ENCODE measurements at places on chromosomes 13 and 19.

DNA sequence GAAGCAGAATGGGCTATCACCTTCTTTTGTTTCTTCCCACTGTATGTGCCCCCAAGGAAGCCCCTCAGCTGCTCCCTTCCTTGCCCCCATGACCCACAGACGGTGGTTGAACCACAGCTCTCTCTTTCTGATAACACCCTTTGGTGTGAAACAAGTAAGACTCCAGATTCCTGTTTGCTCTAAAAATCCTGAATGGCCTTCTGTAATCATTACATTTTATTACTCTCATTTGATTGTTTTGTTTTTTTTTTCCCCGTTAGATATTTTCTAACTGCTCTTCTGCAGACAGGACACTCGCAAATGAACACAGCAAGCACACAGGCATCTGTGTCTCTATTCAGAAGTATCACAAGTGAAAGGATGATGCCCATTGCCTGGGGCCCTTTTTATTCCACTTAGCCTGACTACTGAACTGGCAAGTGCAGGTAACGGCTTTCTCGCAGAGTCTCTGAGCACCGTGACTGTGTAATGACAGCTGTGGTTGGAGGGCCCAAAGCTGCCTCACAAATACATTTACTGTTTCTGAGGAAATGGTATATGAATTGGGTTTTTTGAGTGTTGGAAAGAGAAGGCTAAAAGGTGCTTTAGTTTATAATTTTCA, 59.3 kb downstream of the OXGR1 start:
- no peak for DNase-seq

- DNase-seq: no peak
Measured at GRCh38 chr13:20197361-20197834, 4.7 kb upstream of the GJB2 start.

DNA sequence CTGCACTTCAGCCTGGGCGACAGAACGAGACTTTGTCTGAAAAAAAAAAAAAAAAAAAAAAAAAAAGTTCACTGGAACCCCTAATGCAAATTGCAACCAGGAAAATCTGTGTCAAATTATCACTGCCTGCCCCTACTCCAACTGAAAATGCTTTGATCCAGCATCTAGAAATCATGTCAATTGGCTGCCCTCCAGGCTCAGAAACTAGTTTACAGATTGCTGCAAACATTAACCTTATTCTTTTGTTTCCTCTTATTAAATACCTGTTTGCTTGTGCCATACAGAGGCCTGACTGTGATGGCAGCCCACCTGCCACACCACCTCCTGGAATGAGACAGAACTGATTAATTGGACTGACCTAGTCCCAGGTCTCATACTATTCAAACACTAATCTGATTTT, 18.6 kb upstream of the AKT2 start:
- no peak for DNase-seq

DNA sequence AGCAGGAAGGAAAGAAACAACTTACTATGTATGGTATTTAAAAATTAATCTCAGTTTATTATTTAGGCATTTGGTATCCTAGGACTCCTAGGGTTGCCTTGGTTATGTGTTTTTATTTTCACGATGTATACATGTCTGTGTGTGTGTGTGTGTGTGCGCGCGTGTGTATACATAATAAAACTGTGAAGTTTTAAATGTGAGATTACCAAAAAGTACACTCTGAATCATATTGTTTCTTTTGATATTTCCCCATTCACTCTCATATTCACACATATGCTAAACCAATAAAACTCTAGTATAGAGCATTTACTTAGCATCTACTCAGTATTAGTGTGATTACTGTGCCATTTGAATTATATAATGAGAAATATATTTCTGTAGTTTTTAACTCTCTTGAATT, 30.8 kb upstream of the NDFIP2 start:
- DNase-seq: no peak

DNA sequence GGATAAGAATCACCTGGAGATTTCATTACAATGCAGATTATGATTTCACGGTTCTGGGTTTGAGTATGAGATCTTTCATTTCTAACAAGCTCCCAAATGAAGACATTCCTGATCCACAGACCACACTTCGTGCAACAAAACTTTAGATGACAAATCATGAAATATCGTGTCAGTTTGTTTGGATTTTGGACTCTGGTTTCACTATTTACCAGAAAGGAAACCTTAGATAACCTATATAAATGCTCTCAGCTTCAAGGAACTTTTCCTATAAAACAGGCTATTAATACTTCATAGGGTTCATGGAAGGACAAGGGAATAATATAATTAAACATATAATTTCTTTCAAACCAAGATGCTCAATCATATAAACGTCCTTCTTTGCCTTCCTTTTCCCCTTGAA, 930.5 kb upstream of the SLC10A2 start:
- DNase-seq: no peak

- no peak for DNase-seq
Measured at GRCh38 chr13:79306650-79307049, 99.4 kb downstream of the RBM26 start.

GRCh38 chr13:114283576-114283975, 2.2 kb downstream of the UPF3A start:
- DNase-seq: no peak

DNA sequence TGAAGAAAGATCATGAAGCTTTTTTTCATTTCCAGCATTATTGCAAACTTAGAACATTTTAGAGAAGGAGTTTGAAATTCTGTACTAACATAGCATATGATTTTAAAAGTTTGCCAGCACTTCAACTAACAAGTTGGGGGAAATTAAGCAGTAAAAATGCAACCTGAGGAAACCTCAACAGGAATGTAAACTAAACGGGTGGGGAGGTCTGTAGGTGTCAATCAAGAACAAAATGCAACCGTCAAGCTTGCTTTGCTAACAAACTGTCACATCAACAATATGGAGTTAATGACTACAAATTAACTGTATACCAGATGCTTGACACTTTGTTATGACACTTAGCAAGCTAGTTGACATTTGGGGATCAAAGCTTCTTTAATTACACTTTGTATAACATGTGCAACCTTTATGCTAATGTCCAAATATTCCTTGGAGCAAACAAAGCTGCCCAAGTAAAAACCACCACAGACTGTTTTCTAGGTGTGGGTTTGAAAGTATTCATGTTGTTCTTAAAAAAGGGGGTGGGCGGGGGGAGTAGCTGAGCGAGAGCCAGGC, 52.1 kb downstream of the DACH1 start:
- DNase-seq: no peak

DNA sequence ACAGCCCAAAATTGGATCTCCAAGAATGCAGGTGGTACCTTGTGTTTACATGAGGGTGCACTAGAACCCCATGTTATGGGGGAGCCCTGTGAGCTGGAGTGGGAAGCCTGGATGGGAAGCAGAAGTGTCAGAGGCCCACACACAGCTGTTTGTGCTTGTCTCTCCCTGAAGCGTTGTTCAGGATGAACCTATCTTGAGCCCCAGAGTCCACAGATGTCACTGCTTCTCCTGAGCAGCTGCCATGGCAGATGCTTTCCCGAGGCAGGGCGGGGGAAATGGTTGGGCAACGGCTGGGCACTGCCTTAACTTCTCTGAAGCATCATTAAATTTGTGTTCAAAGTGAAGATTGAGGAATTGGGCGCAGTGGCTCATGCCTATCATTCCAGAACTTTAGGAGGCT, 17.1 kb upstream of the CHST8 start:
- no peak for DNase-seq

DNA sequence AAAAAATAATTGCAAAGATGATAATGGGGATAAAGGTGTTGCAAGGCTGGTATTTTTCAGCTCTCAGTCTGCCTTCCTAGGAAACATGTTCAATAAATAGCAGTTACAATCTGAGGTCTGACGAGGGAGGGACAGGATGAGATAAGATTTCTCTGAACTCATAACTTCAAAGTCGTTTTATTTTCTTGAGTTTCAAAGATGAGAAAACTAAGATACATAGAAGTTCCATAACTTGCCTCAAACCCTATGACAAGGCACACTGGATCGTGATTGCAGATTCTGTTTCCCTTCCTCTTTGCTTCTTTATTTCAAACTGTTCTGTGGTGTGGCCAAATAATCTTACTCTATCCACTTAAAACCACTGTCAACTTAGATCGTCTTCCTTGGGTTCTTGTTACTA, 327.2 kb downstream of the GPC5 start:
- no peak for DNase-seq

DNA sequence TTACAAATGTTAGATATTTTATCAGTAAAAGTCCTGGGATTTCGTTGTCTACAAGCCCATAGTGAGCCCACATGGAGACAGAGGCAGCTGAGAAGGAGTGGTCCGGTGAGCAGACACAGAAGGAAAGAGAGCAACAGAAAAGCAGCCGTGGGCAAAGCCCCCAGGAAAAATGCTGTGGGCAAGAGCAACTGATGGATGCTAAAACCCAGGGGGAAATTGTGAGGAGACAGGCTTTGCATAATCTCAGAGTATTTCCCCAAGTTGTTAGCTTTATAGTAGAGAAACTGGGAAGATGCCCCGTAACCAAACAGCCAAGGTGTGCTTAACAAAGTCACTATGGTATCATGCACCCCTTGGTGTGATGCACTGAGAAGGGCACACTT, 35.1 kb downstream of the GJA3 start:
- no peak for DNase-seq

DNA sequence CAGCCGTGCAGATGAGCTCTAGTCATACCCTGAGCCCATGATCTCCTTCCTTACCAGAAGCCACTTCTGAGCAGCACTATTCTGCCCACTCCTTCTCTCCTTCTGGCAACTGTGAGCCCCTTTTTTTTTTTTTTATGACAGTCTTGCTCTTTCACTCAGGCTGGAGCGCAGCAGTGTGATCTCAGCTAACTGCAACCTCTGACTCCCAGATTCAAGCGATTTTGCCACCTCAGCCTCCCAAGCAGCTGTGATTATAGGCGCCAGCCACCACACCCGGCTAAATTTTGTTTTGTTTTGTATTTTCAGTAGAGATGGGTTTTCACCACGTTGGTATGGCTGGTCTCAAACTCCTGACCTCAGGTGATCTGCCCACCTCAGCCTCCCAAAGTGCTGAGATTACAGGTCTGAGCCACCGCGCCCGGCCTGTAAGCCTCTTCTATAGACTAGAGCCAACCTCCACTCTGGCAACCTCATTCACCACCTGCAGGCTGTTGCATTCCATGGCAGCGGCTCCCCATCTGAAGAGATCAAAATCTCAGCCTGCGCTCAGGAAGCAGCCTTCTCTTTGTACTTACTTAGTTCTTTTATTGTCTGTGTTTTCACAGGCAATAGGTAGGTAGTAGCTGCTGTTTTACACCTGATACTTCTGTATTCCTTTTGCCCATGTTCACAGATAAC, 34.8 kb upstream of the NDFIP2 start:
- no peak for DNase-seq

DNA sequence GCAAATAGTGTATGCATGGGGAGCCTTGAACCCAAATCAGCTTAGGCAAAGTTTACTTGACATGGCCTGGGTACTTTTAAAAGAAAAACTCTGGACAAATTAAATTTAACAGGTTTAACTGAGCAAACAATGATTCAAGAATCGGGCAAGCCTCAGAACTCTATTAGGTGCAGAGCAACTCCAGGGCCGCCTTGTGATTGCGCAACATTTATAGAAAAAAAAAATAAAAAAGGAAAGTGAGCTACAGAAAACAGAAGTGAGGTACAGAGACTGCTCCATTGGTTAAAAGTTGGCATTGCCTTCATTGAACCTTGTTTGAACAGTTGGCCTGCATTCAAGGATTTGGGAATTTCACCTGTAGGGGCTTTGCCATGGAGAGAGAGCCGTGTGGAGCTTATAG, 421.0 kb upstream of the TSHZ3 start:
- no peak for DNase-seq

GRCh38 chr13:20069956-20070355, 90.9 kb downstream of the GJA3 start:
- DNase-seq: no peak

DNA sequence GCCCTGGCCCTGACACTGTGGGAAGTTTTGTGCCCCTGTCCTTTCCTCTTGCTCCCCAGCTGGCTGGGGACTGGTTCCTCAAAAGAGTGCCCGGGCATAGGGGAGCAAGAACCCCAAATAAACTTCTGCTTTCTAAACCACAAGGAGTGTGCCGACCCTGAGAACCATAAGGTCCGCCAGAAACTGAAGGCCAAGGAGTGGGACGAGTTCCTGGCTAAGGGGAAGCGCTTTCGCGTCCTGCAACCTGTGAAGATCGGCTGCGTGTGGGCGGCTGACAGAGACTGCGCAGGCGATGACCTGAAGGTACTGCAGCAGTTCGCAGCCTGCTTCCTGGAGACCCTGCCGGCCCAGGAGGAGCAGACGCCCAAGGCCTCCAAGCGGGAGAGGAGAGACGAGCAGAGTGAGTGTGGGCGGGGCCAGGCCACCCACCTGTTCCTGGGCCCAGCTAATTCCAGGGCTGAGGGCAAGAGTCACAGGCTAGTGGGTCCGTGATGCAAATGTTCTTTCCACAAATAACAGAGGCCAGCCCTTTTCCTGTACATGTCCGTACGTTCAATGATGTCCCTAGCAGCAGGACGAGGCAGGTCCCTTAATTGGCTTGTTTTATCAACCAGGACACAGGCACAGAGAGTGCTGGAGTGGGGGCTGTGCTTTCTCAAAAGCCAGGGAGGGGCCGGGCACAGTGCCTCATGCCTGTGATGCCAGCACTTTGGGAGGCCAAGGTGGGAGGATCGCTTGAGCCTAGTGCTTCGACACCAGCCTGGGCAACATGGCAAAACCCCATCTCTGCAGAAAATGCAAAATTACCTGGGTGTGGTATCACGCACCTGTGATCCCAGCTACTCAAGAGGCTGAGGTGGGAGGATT, 25.6 kb downstream of the UBXN6 start:
- no peak for DNase-seq
